ENCODE measurements at places on chromosomes 13 and 19. TPM values are rescaled to one million over a fixed set of nuclear protein-coding genes. Genes with fewer than 3 reads are reported as not detected.

DNA sequence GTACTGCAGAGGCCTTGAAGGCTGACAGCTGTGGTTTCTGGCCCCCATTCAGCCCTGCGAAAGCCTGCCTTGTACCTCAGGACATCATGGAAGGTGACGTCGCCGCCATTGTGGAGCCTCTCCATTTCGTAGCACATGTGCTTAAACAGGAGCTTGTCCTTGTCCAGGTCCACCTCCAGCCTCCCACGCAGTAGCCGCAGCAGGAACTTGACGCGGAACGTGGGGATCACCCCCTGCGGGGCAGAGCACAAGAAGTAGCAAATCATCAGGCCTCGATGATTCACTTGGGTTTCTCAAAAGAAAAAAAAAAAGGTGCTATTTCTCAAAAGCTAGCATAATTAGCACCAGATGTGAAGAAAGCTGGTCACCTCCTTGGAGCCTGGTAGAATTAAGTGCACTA, 351.0 kb downstream of the NALCN start:
- peak; percentile 12 for DNase-seq

GRCh38 chr13:44259045-44260027, 114.3 kb upstream of the SERP2 start:
- DNase-seq, result peak; percentile 32

- peak; percentile 70 for DNase-seq
Observed at GRCh38 chr19:51824281-51825005, 29.5 kb downstream of the FPR3 start.

The CGB5 gene
- 0.63 TPM for polyA plus RNA-seq

GRCh38 chr13:67277581-67277980, 47.4 kb upstream of the PCDH9 start:
- no peak for DNase-seq

DNA sequence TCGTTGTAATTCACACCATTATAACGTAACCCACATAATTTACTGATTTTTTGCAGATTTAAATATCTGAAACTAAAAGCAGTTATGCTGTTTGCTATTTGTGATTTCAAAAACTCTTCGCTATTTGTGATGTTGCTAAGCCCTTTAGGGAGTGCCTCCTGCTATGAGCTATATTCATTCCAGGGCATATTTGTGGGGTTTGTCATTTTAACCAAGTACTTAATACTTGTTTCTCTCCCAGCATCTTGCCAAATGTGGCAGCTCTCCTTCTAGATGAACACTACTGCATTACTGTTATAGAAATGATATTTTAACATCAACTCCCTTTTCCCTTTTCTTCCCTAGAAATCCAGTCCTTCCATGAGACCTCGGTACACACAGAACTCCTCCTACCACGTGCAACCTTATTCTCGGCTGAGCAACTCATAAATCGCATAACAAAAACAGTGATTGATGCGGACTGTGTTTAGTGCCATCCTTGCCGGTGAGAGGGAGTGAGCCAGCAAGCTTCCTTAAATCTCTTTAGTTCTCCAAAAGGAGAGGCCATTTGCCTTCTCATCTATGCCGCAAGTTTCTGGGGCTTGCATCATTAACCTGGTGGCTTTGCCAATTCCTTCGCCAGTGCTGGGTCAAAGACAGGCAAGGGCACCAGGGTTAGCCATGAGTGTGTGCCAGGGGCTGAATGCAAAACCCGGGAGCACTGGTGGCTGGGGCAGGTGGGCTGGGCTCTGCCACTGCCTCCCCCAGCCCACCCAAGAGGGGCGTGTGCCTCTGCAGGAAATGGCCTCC, 33.4 kb downstream of the RFX2 start:
- peak; percentile 72 for DNase-seq

DNA sequence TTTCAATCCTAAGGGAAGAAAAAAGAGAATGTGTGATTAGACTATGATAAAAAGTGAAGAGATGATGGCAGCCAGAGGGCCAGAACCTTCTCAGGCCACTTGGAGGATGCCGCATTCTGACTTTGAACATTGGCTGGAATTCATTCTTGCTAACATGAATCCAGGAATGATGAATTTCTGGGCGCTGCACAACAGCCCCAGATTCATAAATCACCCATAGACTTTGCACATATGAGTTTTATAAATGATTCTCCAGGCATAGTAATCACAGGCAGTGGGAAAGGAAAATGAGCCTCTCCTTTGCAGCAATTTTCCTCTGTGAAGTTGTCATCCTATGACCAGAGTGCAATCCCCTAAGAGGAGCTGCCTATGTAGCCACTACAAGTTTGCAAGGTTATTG, 555.4 kb downstream of the KCTD12 start:
- peak; percentile 89 for DNase-seq

DNA sequence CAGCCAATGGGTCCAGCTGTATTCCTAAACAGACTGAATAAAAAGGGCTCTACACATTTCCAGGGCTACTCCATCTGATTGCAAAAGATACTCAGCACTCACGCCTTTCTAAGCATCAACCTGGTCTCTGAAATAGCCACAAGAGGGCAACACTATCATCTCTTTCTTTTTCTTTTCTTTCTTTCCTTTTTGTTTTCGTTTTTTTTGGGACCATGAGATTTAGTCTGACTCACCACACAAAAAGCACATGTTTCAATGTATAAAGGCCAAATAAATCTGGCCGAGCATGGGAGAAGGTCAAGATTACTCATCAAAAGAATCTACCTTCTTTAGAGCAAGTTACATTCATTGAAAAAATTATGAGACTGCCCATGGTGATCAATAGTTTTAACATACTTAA, 805.6 kb upstream of the ARGLU1 start:
- peak; percentile 51 for DNase-seq

The CRB3 gene
- 0.11 TPM for polyA plus RNA-seq

DNA sequence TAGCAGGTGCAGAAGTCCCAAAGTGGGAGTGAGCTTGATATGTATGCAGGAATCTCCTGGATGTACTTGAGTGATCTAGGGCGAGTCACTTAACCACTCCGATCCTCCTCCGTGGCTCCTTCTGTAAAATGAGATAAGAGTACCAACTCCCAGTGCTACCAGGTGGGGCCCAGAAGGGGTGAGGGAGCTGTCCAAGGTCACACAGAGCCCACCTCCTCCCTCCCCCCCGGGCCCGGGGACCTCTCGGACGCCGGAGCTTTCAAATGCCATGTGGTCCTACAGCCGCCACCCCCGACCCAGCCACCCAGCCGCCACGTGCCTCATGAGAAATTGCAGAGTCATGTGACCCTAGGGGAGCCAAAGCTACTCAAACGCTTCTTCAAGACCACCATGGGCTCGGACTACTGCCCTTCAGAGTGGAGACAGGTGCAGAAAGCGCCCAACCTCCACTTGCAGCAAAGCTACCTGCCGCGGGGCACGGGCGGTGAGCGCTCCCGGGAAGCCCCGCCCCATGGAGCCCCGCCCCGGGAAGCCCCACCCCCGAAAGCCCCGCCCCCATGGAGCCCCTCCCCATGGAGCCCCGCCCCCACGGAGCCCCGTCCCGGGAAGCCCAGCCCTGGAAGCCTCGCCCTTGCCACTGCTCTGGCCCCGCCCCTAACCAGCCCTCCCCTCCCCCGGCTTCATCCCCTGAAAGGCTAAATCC, 10.1 kb upstream of the ZNF358 start:
- DNase-seq, result no peak

The PRX gene
- polyA plus RNA-seq, result 7.8 TPM

The SHC2 gene
- polyA plus RNA-seq, result 22.3 TPM

DNA sequence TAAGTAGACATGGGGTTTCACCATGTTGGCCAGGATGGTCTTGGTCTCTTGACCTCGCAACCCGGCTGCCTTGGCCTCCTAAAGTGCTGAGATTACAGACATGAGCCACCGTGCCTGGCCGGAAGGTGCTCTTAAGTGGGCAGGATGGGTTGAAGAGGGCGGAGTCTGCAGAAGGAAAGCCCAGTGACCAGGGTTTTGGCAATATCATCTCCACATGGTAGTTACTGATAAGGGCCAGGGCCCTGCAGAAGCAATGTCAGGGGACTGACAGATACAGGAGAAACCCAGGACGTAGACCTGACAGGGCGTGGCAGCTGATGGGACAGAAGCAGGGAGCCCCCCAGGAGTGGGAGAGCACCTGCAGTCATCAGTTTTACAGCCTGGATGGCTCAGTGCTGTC, 45.7 kb upstream of the RNF113B start:
- no peak for DNase-seq

The SIGLEC10 gene
- polyA plus RNA-seq, result 1.3 TPM

DNA sequence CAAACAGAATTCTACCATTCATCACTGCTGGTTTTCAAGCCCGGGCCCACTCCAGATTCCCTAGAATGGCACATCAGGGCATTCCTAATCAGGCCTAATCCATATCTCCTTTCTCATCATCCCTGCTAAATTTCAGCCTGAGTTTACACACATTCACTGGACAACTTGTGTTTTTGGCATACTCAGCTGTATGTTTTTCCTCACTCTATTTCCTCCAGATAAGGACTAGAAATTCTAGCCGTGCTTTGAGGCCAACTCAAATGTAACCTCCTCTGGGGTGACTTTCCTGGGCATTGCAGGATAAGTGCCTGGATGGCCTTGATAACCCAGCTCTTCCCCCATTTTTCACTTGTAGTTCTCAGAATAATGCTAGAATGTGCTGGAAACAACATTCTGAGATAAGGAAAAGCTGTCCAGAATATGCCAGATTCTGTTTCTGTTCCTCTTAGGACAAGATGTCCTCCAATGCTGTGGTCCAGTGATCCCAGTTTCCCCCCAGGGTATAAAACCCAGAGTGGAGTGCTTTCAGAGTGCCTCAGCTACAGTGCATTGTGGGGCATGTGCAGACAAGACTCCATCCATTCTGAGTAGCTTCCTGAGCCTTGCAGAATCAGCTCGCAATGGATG, 66.9 kb upstream of the CLDN10 start:
- DNase-seq, result no peak

DNA sequence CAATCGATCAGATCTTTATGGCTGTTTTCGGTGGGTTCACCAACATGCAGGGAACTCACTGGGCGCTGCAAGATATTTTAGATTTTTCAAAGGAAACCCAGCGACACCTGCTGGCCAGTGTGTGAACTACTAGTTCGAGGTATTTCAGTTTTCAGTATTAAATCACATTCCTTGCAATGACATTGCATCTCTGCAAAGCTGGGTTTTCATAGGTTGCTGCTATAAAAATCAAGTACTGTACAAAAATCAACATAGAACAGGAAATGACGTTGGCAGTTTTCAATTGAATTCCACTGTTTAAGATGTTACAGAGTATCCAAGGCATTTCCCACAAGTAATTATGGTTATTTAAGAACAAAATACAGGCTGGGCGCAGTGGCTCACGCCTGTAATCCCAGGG, 17.6 kb downstream of the LIG1 start:
- peak; percentile 54 for DNase-seq

GRCh38 chr13:85080691-85081090, 718.5 kb downstream of the SLITRK6 start:
- DNase-seq, result no peak

DNA sequence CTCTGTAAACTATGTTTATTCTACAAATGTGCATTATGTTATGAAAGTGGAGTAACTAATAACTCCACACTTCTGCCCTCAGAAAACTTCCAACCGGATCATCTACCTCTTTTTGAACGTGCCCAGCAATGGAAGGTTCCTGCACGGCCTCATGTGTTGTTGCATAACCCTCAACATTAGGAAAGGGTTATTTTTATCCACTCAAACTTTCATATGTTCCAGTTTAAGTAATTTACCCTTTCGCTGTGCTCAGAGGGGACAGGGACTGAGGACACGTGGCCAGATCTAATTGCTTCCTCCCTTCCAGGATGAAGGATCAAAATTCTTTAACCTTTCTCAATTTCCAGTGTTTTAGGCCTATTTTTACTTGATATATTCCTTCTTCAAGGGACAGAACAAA, 29.6 kb downstream of the IRS2 start:
- no peak for DNase-seq

The CYP4F3 gene
- 0.15 TPM for polyA plus RNA-seq

DNA sequence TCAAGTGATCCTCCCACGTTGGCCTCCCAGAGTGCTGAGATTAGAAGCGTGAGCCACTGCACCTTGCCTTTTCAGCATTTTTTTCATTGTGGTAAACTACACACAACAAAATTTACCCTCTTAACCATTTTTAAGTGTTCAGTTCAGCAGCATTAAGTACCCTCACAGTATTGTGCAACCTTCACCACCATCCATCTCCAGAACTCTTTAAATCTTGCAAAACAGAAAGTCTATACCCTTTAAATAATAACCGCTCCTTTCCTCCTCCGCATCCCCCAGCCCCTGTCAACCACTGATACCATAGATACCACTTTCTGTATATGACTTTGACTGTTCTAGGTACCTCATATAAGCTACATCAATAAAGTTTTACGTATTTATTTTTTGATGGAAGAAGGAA, 20.8 kb upstream of the CASP14 start:
- DNase-seq, result no peak

- DNase-seq, result no peak
Observed at GRCh38 chr19:41701401-41702075, 6.9 kb upstream of the CEACAM5 start.

The PCDH9 gene
- polyA plus RNA-seq, result 3.1 TPM

DNA sequence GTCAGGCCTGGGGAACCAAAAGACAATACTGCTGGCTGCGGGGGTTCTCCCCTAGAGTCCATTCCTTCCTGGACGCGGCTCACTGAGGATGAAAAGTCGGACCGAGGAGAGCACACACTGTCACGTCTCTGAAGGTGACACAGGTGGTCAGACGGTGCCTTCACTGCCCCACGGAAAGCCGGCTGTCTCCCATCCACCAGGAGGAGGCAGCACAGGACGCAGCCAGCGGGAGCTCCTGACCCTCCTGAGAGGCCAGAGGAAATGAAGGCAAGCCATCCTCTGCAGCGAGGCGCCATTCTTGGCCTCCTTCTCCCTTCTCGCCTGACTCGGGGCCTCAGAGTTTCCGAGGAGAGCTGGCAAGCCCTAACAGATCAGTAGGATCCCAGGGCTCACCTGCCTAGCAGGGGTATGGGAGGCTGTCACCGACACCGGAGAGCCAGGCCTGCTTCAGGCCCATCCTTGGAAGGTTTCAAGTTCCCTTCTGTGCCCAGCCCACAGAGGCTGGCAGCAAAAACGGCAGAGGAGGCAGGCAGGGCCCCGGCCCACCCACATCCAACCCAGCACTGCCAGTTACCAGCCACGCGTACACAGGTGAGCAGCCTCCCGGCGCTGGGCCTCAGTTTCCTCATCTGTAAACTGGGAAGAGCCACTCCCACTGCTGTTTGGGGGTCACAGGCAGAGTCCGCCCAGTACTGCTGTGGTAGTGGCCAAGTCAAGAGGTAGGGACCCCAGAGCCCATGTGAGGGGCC, 4.5 kb downstream of the REXO1 start:
- peak; percentile 46 for DNase-seq

The RETN gene
- polyA plus RNA-seq, result 2.5 TPM

The LYPD5 gene
- polyA plus RNA-seq, result 0.58 TPM

DNA sequence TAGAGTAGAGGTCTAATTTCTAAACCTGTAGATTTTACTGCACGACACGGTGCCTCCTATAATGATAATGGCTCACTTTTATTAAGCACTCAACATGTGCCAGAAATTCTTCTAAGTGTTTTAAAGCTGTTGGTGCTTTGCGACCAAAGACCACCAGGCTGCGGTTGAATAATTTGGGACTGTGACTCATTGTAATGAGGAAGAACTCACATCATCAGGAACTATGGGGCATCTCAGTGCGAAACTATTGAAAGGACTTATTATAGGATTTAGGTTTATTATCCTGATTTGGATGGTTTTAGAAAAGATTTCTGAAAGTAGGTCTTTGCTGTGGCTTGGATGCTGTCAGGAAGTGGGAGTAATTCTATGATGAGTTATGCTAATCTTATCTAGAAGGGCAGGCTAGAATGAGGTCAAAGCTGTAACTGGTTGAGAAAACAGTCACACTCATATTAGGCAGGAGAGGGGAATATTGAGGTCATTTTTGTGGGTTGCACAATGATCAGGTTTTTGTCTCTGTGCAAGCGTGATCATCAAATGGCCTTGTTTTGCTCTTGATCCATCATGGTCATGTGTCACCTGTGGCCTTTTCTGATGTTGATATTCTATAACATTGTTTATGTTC, 266.8 kb downstream of the PCDH20 start:
- DNase-seq, result no peak
